ENCODE measurements at places on chromosomes 1 and 21.

- DNase-seq: no peak
Observed at GRCh38 chr1:22255341-22256212, 112.7 kb upstream of the WNT4 start.

- DNase-seq: no peak
Observed at GRCh38 chr1:103448560-103448959, 76.9 kb upstream of the RNPC3 start.

- DNase-seq: no peak
Observed at GRCh38 chr1:213535679-213536078, 452.1 kb upstream of the PROX1 start.

- no peak for DNase-seq
Observed at GRCh38 chr1:223331929-223332328, 32.0 kb downstream of the SUSD4 start.

DNA sequence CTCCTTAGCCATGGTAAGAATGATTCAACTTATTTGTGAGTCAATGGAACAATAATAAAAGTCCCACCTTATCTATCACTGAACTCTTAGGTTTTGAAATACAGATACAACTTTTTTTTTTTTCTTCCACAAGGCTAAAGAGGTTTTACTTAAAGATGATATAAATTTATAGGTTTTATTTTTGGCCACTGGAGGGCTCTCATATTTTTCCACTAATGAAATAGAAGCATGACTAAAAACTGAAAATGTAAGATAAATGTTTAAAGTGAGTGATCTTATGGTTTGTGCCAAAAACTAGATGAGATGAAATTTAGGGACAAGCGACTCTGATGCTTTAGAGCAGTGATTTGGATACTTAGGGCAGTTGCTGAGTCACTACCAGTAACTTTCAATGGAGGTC, 499.0 kb downstream of the NUF2 start:
- DNase-seq: no peak

DNA sequence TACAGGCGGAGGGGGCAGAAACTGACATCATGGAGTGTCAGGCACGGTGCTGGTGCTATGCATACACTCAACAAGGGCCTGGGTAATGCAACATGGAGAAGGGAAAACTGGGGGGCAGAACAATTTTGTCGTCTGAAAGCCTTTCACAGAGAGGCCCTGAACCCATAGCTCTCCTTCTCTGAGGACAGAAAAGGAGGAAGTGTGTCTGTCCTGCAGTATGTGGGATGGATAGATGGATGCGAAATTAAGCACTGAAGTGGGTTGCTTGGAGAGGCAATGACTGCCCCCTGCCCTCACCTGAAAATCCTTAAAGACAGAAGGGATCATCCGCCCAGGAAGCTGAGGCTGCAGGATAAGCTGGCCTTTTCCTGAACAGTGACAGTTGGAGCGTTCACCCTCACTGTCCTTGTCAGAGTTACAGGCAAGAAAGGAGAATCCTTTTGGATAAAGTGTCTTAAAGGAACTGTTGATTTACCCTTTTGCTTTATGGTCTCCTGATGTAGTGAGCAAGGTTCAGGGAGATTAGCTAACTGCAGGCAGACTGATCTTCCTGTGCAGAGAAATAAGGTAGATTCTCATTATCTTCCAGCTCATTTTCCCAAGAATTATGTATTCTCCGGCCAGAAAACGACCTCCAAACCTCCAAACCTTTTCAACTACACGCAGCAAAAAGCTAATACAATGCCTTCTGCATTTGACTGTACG, 1.6 kb upstream of the FAM20B start:
- no peak for DNase-seq

GRCh38 chr1:189821833-189822232, 655.8 kb downstream of the BRINP3 start:
- DNase-seq: no peak

- DNase-seq: no peak
Observed at GRCh38 chr1:212518188-212519054, 85.7 kb downstream of the NENF start.

DNA sequence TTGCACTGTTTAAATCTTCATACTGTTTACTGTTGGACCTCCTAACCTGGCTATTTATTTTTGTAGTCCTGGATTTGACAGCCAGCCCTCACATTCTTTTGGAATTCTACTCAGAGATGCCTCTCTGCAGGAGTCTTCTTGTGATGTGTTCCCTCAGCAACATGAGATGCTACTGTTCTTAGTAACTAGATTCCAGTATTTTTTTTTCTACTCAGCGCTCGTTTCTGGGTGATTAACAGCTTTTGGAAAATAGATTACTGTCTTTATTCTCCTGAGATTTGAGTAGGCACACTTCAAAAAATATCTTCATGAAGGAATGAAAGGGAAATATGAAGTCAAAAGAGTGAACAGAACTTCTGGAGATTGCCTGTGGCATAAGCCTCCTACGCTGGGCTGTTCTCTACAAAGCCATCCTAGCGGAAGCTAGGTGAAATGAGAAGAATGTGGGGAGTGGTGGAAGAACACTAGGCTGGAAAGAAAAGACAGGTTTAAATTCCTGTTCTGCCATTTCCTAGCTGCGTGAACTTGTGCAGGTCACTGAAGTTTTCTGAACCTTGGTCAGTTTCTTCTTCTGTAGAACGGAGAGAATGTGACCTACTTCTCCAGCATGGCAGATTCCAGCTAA, 75.9 kb downstream of the LRRC8C start:
- no peak for DNase-seq

DNA sequence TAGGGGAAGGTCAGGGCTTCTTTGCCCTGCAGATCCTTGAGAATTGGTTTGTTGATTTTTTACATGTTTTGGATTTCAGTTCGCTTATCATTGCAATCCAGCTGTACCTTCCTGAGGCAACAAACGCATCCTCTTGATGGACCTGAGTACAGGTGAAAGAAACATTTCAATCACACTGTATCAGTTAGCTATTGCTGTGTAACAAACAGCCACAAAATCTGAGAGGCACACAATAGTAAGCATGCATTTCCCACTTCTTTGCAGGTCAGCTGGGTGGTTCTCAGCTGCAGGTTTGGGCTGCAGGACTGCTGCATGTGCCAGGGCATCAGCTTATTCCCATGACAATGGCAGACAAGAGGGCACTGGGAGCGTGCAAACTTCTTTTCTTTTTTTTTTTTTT, 586.4 kb downstream of the MATN1 start:
- DNase-seq: no peak

DNA sequence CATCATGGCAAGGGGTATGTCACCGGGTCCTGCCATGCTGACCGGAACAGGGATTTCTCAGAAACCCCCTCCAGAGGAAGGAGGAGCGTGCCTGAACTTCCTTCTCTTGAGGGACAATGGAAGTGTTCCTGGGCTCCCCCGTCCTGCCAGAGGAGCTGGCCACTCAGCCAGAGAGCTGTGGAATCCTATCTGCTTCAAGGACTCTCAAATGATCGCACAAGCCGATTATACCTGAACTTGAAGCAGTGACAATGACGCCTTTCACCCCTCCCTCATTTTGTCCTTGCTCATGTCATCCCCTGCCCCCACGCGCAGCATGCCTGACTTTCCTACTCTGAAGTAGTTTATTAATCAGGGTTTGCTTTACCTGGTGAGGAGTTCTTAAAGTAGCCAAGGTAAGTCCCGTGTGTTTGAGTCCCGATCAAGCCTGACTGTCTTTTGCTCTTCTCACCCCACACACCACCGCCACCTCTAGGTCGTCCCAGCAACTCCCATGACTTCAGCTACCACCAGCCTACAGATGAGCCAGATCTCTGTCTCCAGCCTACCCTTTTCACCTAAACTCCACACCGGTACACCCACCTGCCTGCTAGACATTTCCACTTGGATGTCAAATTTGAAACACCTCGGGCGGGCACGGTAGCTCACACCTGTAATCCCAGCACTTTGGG, 25.0 kb upstream of the PRELP start:
- no peak for DNase-seq

DNA sequence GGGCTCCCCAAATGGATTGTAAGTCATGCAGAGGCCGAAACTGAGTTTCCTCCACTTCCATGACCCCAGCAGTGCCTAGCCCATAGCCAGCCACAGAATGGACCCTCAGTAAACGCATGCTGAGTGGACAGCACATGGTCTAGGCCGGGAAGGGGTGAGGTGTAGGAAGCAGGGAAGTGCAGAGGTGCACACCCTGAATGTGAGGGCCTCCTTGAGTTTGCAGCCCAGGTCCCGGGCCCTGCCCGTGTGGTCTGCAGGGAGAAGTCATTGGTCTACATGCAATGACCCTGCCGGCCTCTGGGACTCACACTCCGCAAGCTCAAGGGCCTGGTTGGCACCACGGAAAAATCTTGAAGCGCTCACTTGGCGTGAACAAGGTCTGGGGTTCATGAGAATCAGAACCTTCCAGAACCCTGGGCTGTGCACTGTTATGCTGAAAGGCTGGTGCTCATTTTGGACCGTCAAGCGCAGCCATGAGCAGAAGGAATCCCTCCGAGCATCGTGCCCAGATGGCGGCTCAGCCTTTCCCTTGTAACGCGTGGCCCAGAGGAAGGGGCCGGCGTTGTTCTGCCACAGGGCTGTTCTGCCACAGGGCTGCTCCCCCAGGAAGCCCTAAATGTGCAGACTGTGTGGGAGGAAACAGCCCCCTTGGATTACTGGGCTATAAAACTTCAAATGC, 66.4 kb downstream of the PSMG1 start:
- no peak for DNase-seq

GRCh38 chr1:202725526-202725925, 15.3 kb upstream of the SYT2 start:
- DNase-seq: no peak

GRCh38 chr1:226349081-226349480, 40.1 kb upstream of the LIN9 start:
- DNase-seq: no peak

DNA sequence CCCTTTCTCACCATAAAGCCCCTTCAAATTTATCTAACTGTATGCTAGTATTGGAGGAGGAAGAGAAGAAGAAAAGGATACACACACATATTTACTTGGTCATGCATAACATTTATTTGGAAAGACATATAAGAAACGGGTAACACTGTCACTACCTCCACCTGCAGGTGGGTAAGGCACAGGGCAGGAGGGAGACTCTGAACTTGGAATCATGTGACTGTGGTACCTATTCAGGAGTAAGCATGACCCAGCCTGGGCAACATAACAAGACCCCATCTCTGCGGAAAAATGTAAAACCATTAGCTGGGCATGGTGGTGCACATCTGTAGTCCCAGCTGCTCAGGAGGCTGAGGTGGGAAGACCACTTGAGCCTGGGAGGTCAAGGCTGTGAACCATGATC, 1.4 kb upstream of the PADI6 start:
- DNase-seq: no peak
